Fibroblast of skin of left biceps (primary cell): ENCODE measurements at places on chromosomes 7 and 10.

GRCh38 chr7:152173372-152174070 lies 148.0 kb downstream of the GALNT11 start:
- no peak for DNase-seq

- no peak for DNase-seq
Observed at GRCh38 chr7:86951895-86952294, 107.6 kb downstream of the ELAPOR2 start.

- no peak for DNase-seq
Observed at GRCh38 chr7:102300643-102301221, 14.1 kb downstream of the SH2B2 start.

- DNase-seq = no peak
Observed at GRCh38 chr10:71582506-71583475, 136.8 kb downstream of the C10orf105 start.
